ENCODE measurements at places on chromosomes 4 and X. TPM values are rescaled to one million over a fixed set of nuclear protein-coding genes. Genes with fewer than 3 reads are reported as not detected.

CCDC160 gene
- not detected for total RNA-seq

CT45A10 gene
- not detected for total RNA-seq

RTL3 gene
- not detected for total RNA-seq

SORBS2 gene
- 45.1 TPM for total RNA-seq

TEX11 gene
- not detected for total RNA-seq

PNMA6F gene
- not detected for total RNA-seq

SOD3 gene
- under 0.01 TPM for total RNA-seq

ZNF157 gene
- not detected for total RNA-seq
